Activated CD4-positive, alpha-beta memory T cell treated with anti-CD3 and anti-CD28 coated beads for 36 hours (primary cell): ENCODE measurements at places on chromosomes 12 and 14. TPM values are rescaled to one million over a fixed set of nuclear protein-coding genes. Genes with fewer than 3 reads are reported as not detected.

GRCh38 chr12:118429688-118430383, 53.5 kb downstream of the SUDS3 start:
- no peak overlapping the region for H3K27ac ChIP-seq
- no peak for DNase-seq
- no peaks in the 10 kb centered on the region for H3K27me3 ChIP-seq
- no peak overlapping the region for H3K4me3 ChIP-seq
- peaks cover 13% of the 10 kb centered on the region for H3K36me3 ChIP-seq

- peaks cover 48% of the 10 kb centered on the region for H3K36me3 ChIP-seq
- no peak overlapping the region for H3K27ac ChIP-seq
- H3K4me1 ChIP-seq, result no peaks in the 10 kb centered on the region
- no peaks in the 10 kb centered on the region for H3K27me3 ChIP-seq
- DNase-seq, result no peak
These were observed 90.8 kb downstream of the PRKAB1 start for GRCh38 chr12:119758722-119759121.

MYO1A gene
- 0.61 TPM for total RNA-seq

DNA sequence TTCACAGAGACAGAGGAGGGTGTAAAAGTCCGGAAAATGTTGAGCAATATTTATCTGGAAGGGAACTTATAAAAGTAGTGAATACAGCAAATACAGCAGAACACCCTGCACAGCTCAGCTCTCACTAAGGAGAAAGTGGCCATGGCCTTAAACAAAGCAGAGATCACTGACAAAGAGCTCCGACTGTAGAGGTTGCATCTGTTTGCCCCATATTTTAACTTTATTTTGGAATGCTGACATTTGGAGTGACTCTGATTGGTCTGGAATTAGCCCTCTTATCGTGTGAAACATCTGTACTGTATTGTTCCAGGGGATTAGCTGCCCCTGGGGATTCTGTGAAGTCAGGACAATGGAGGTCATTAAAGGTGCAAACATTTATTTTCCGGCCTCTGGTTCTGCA, 1275.7 kb upstream of the FLRT2 start:
- no peaks in the 10 kb centered on the region for H3K27me3 ChIP-seq

DNA sequence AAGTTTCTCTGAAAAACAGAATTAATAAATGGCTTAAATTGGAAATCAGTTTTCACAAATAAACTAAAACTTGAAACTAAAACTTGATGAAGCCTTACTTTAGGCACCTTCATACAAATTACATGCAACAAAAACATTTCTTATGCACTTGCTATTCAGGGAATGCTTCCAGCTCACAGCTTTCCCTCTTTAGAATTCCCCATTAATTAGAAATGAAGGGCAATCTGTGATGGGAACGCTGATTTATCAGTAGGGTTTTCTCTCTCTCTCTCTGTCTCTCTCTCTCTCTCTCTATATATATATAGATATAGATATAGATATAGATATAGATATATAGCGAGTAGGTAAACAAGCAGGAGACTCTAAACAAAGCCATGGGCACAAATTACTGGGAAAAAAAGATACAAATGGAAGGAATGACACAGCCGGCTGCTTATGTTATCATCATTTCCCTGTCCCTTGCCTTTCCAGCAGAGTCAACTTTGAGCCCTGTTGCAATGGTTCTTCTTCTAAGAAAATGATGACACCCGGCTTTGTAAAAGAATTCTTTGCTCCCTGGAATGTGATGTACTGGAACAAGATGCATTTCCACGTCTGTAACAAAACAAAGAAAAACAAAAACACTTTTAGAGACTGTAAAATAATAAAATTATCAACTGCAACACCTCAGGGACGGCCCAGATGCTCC, 1121.6 kb upstream of the TMEM132C start:
- H3K27me3 ChIP-seq, result peaks cover 13% of the 10 kb centered on the region
- peak overlapping the region; percentile 76 for H3K4me3 ChIP-seq
- no peak for DNase-seq
- H3K27ac ChIP-seq, result no peak overlapping the region

- no peak overlapping the region for H3K27ac ChIP-seq
- H3K27me3 ChIP-seq, result peaks cover 82% of the 10 kb centered on the region
- H3K4me1 ChIP-seq, result peaks cover 40% of the 10 kb centered on the region
- DNase-seq, result peak; percentile 31
These were observed 669 bp downstream of the RFX4 start for GRCh38 chr12:106583242-106584103.

GRCh38 chr14:54169254-54169924, 212.8 kb upstream of the BMP4 start:
- no peak for DNase-seq
- H3K36me3 ChIP-seq, result no peaks in the 10 kb centered on the region
- peaks cover 8% of the 10 kb centered on the region for H3K4me1 ChIP-seq
- no peak overlapping the region for H3K4me3 ChIP-seq
- no peak overlapping the region for H3K27ac ChIP-seq

PGF gene
- not detected for total RNA-seq

DNA sequence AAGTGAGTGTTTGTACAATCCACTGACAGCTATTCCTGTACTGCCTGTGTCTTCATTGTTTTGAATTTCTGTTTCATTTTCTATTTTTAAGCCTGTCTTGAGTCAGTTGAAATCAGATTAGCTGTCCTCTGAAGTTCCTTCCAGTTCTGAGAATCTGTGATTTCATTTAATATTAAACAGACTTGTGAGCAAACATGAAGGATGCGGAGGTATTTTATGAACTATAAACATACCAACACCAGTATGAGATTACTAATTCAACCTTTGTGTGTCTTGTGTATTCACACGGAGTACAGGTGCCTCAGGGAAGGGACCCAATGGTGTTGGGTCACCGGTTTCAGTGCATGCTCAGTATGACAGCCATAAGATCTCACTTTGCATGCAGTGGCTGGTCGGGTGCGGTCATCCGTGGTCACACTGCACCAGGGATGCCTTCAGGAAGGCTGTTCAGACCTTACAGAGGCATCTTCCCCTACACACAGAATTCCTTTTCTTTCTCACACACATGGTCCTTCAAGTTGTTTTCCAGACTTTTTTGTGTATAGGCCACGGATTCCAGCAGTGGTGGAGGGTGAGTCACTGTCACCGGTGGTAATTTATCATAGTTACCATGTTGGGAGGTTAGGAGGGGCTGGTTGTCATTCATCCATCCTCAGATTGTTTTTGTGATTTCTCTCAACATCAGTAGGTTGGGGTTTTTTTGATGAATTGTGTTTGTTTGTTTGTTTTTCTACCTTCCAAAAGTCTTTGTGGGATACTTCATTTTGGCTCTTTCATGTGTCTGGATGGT, 103.0 kb upstream of the SFSWAP start:
- H3K27me3 ChIP-seq, result no peaks in the 10 kb centered on the region
- peaks cover 68% of the 10 kb centered on the region for H3K4me1 ChIP-seq
- peak overlapping the region; percentile 35 for H3K4me3 ChIP-seq
- peak overlapping the region; percentile 89 for H3K27ac ChIP-seq

DNA sequence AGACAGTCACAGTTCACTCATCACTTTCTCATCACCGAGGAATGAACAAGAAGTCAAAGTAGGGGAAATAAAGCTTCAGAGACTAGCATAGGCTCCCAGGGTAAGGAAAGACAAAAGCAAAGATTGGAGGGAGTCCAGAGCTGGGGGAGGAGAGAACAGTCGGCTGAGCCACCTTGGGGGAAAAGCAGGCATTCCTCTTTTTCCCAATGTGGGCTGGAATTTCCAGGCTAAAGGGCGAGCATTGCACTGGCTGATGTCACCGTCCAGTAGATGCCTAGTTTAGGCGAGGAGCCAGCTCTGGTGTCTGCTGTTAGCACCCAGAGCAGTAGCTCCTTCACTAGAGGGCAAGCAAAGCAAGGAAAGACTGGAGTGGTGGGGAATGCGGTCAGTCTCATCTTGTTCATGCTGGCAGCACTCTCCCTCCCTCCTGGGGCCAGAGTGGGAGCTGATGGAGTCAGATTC, 8.5 kb upstream of the KRT75 start:
- H3K27ac ChIP-seq, result no peak overlapping the region
- no peak overlapping the region for H3K4me3 ChIP-seq

DNA sequence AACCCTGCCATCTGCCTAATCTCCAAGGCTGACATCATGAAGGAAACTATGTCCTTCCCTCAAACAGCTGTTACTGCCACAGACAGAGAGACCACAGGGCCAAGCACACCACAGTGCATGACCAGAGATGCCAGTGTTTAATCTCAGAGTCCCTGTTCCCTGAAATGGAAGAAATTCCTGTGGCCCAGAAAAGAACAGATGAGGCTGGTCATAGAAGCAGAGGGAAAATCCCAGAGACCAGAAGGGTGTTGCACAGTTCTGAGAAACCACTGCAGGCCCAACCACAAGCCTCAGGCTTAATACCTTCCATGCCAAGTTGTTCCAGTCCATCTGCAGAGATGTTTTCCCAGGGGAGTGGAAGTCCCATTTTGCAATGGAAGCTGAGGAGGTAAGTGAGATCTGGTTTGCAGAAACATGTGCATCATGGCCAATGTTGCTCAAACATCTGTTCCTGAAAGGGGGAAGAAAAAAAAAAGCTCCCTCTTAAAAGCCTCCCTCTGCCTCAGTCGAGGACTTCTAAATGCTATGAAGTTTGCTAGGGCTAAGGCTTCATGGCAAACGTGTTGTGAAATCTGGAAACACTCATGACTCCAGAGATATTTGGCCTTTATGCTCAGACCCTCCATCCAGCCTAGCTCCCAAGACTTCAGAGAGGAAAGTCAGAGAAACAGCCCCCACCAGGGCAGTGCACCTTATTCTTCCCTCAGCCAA, 98.6 kb downstream of the SCARB1 start:
- H3K27me3 ChIP-seq, result peaks cover 11% of the 10 kb centered on the region
- peaks cover 8% of the 10 kb centered on the region for H3K36me3 ChIP-seq
- peaks cover 28% of the 10 kb centered on the region for H3K4me1 ChIP-seq
- no peak for DNase-seq
- no peak overlapping the region for H3K27ac ChIP-seq
- H3K4me3 ChIP-seq, result no peak overlapping the region

GRCh38 chr12:120698665-120699064, 11.6 kb upstream of the UNC119B start:
- no peak for DNase-seq
- H3K4me1 ChIP-seq, result no peaks in the 10 kb centered on the region

DNA sequence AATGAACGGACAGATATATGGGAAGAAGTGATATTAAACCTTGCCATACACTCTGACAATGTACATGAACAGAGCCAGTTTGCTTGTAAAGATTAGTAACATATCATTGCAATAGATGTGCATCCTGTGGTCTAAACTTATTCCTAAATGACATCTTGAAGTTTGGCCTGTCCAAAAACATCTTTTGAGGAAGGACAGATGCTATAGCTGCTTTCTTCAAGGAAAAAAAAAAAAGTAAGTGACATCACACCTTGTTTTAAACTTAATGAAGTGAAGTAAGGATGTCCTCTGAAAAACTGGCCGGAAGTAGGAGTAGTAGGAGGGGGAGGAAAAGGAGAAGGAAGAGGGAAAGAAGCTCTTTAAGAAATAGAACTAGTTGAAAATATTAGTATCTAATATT, 132.8 kb downstream of the RAD51B start:
- no peak overlapping the region for H3K27ac ChIP-seq
- no peaks in the 10 kb centered on the region for H3K4me1 ChIP-seq
- no peak for DNase-seq
- no peaks in the 10 kb centered on the region for H3K36me3 ChIP-seq
- H3K27me3 ChIP-seq, result no peaks in the 10 kb centered on the region
- no peak overlapping the region for H3K4me3 ChIP-seq

DNA sequence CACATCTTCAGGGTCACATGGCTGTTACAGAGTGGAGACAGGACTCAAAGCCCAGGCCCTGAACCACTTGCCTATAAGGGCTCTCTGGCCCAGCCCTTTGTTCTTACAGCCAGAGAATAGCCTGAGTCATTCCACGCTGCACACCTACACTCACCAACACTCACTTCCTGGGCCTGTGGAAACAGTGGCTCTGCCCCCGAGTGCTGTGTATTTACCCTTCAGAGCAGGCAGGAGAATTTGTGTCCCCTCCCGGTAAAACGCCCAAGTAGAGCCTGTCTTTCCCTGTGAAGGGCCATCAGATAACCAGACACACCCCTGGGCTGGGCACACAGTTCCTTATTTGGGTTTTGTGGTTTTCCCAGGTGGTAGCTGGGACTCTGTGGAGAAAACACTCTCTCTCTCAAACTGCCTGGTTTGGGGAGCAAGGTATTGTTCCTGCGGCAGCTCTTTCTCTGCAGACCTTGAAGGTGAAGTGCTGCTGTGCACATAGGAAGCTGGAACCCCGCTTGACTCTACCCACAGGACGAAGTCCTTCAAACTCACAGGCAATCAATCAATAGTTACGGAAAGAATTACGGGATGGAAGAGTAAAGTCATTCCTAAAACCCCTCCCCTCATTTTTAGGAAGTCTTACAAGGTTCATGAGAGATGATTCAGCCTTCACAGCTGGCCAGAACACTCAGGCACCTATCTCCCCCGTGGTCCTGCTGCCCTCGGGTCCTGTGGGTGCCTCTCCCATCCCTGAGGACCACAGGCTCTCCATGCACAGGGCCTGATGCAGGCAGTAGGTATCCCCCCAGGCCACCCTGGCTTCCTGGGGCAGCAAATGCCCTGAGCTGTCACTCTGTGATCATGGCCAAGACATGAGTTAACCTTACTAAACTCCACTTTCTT, 20.3 kb downstream of the FIGNL2 start:
- H3K27ac ChIP-seq, result peak overlapping the region; percentile 87
- H3K27me3 ChIP-seq, result peaks cover 13% of the 10 kb centered on the region
- H3K4me3 ChIP-seq, result no peak overlapping the region
- no peaks in the 10 kb centered on the region for H3K36me3 ChIP-seq

DNA sequence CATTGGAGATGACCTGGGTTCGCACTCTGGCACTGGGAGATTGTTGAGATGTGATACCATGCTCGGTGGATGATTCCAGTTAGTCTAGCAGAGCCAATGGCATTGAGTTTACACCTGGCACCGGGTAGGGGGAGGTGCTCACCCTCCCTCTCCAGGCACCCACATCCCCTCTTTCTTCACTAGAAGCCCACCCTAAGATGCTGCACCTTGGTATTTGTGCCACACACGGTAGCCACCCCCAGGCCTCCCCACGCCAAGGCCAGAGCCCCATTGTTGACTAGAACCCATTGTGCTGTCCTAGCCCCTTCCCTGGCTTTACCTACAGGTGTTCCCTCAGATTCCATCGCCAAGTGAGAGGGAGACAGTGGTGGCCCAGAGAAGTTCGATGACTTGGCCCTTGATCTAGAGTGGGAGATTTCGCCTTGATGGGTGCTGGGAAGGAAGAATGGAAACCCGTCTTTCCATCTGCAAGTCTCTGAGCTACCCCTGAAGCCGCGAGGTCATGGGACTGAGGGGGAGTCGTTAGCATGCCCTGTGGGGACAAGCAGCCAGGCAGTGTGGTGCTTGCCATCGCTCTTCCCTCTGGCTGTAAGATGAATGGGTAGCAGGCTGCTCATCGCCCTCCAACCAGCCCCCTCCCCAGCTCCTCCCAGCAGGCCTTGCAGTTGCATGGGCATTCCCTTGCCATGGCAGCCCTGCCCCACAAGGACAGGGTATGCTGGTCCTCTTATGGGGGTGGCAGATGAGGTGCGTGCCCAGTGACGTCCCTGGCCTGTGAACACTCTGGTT, 8.7 kb downstream of the CCND2 start:
- H3K4me3 ChIP-seq, result no peak overlapping the region
- H3K27me3 ChIP-seq, result no peaks in the 10 kb centered on the region
- no peak for DNase-seq
- peaks cover 93% of the 10 kb centered on the region for H3K36me3 ChIP-seq
- peaks cover 92% of the 10 kb centered on the region for H3K4me1 ChIP-seq

- DNase-seq, result no peak
- H3K36me3 ChIP-seq, result no peaks in the 10 kb centered on the region
- no peaks in the 10 kb centered on the region for H3K4me1 ChIP-seq
- no peak overlapping the region for H3K27ac ChIP-seq
These were observed 2.9 kb downstream of the LMNTD1 start for GRCh38 chr12:25550186-25550585.

GRCh38 chr14:32100175-32100574, 23.1 kb downstream of the ARHGAP5 start:
- no peak overlapping the region for H3K27ac ChIP-seq
- H3K27me3 ChIP-seq, result no peaks in the 10 kb centered on the region
- H3K4me1 ChIP-seq, result peaks cover 56% of the 10 kb centered on the region
- no peak overlapping the region for H3K4me3 ChIP-seq
- peaks cover 7% of the 10 kb centered on the region for H3K36me3 ChIP-seq
